NCI-H2081 treated with DMSO at 0.1 percent for 48 hours (cell line): ENCODE measurements at places on chromosomes 2 and 18.

- no peak for DNase-seq
Measured at GRCh38 chr2:55418512-55419232, 984 bp downstream of the CCDC88A start.

GRCh38 chr2:176753752-176754474 is 458.7 kb upstream of the HNRNPA3 start:
- no peak for DNase-seq

DNA sequence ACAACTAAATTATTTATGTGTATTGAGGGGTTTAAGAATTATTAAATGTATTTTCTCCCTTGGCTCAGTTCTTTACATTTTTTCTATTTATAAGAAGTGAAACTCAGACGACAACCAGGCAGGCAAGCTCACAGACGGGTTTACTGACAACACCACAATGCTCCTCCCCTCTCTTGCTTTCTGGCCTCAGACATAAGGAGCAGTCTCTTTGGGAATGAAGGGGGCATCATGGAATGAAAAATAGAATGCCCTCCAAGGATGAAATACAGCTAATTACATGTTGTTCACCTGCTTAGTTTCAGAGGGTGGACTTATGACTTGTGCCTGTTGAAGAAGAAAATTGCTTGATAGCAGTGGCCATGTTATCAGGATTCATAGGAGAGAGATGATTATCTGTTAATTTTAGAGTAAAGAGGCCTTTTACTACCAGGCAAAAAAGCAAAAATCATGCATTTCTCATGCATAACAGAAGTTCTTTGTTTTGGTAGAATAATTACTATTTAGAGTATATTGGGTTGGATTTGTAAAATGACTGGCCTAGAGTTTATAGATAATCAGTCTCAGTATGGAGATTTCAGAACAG is 172.1 kb upstream of the LRRTM1 start:
- no peak for DNase-seq

GRCh38 chr2:189291460-189291859 is 111.9 kb upstream of the COL5A2 start:
- DNase-seq: no peak

DNA sequence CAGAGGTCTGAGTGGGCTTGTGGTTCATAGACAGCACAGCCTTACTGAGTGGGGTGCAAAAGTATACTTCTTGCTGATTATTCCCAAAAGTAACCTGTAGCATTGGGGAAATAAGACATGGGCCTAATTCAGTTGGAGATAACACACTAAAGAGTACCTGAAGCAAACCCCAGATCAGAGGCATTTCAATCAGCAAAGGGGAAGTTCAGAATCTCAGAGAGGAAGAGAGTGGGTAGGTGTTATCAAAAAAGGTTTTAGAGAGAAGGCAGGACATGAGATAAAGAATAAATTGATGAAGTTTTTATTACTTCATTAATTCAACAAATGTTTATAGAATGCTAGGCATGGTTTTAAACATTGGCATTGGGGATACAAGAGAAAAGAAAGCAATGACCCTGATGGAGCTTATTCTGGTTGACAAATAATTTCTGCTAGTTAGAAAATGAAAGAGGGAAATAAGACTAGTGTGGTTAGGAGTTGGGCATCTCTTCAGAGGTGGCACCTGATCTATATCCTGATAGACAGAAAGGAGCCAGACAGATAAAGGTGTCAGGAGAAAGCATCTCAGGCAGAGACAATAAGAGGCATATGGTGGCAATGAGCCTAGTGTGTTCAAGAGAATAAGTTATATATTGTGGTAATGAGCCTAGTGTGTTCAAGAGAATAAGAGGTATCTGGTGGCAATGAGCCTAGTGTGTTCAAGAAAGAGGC is 153.8 kb upstream of the SETBP1 start:
- no peak for DNase-seq

GRCh38 chr2:229297247-229297646 is 26.2 kb upstream of the PID1 start:
- no peak for DNase-seq

GRCh38 chr2:189836644-189837043 is 52.4 kb downstream of the PMS1 start:
- DNase-seq: no peak

GRCh38 chr18:73980289-73980979 is 167.2 kb downstream of the FBXO15 start:
- no peak for DNase-seq

DNA sequence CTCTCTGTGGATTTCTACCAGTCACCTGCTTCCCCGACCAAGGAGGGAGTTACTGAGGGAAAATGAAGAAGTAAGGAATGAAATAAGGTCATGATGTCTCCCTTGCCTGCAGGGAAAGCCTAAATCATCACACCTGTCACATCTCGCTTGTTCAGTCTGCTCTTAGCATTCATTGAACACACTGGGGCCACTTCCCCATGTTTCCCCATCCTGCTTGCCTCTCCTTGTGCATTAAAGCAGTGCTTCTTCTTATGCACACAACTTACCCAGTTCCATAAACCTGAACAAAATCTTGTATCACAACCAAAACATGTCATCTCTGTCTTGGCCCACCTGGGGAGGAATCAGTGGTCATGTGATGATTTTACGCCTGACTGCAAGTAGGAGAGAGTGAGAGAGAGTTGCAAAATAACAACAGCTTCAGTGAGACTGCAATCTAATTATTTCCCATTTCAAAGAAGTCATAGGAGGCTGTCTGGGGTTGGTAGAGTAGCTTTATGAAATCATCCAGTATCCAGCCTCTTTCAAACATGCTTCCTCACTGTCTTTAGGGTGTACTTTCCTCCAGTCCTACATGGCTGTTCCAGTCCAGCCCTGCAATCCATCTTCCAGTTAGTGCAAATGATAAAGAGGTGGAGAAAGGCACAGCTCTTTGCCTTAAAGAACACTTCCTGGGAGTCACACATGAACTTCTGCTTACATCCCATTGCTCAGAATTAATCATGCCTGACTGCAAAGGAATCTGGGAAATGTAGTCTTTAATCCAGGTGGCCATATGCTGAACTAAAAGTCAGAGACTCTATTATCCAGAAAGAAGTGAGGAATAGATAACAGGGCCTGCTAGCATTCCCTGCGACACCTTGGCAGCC is 220.1 kb downstream of the HAUS1 start:
- no peak for DNase-seq

DNA sequence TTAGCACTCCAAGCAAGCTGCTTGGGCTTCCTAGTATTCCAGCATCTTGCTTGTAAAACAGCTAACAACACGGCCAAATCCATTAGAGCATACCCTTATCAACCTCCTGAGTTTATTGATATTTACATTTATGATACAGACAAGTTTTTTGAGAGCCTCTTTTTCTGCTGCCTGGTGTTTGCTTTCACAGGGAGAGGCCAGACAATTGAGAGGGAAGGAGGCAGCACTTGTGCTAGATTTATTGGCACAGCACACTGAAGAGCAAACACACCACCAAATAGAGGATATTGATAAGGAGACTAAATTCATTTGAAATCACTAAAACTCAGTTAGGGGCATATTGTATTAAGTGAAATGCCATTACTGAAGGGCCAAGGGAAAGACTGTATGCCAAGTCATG is 1142.3 kb upstream of the FANCL start:
- DNase-seq: peak; percentile 27

DNA sequence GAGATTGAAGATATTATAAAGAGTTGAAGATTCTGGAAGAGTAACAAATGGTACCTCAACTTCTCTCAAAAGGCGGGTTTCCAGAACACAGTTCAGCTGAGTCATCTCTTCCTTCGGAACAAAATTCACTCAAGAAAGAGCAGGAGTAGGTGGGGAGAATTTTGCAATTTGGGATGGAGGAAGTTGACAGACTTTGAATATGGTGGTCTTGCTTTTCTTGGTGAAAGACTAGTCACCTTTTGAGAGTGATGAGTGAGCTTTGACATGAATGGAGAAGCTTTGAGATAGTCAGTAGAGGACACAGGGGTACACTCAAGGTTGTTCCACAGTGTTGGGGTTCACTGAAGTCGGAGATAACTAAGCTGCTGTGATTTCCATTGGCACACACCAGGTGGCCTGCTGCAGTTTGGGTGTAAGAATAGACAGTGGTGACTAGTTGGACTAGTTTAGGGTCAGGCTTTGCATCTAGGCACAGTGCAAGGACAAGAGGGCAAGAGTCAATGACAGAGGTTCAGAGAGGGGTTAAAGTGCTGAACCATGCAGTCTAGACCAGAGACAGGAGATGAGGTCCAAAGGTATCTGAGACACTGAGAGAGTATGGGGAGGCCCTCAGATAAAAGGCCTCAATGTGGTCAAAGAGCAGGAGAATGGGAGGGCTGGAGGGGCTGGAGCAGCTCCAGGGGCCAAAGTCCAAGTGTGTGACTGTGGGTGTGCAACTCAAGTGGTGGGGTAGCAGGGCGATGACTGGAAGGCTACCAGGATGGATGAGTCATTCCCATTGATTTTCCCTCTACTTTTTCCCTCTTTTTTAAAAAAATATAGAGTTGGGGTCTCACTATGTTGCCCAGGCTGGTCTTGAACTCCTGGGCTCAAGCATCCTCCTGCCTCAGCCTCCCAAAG is 7.7 kb downstream of the CCL20 start:
- no peak for DNase-seq

DNA sequence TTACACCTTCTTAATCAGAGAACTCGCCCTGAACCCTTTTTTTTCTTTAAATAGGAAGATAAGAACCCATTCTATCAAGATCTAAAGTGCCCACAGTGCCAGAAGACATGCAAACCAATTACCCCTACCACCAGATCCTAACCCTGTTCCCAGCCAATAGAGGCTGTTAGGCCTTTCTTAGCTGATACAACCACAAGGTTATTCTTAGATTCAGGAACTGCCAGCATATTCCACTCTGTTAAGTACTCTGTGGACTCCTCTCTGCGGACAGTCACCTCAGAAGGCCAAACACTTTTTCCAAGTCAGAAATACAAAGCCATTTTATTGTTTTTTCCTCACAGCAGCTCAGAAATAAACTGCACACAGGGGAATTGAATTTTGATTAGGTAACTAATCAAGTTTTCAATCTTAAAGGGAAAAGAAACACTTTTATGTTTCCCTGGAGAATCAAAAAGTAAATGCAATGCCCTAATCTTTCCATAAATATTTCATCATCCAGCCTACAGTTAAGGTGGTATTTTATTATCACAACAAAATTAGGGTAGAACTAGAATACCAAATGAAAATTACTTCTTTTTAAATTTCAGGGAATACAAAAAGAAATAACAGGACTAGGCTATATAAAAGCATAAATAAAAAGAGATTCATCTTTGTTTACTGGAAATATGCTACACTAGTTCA is 111.4 kb downstream of the NBAS start:
- no peak for DNase-seq

- DNase-seq: no peak
Measured at GRCh38 chr2:240966906-240967680, 31.3 kb upstream of the SNED1 start.

- DNase-seq: no peak
Measured at GRCh38 chr18:23113576-23113975, 21.7 kb upstream of the CABLES1 start.

DNA sequence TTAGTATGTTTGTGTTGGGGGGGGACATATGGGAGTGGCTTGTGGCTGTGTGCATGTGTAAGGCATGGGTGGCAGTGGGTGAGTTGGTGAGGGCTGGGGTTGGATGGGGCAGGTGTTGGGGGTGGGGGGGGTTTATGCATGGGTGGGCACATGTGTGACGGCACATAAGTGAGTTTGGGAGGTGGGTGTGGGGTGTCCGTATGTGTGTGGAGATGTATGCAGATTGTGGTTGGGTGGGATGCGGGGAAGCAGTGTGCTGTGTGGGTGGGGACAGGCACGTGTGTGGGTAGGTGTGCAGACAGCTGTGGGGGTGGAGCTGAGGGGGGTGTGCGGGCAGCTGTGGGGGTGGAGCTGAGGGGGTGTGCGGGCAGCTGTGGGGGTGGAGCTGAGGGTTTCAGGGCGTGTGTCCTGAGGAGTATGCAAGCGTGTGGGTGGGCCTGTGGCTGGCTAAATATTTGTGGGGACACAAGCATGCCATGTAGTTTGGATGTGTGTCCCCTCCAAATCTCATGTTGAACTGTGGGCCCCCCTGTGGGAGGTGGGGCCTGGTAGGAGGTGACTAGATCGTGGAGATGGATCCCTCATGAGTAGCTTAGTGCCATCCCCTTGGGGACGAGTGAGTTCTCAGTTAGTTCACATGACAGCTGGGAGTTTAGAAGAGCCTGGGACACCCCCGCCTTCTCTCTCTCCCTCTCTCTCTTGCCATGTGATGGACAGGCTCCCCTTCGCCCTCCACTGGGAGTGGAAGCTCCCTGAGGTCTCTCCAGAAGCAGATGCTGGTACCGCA is 59.4 kb downstream of the ANKMY1 start:
- DNase-seq: no peak

DNA sequence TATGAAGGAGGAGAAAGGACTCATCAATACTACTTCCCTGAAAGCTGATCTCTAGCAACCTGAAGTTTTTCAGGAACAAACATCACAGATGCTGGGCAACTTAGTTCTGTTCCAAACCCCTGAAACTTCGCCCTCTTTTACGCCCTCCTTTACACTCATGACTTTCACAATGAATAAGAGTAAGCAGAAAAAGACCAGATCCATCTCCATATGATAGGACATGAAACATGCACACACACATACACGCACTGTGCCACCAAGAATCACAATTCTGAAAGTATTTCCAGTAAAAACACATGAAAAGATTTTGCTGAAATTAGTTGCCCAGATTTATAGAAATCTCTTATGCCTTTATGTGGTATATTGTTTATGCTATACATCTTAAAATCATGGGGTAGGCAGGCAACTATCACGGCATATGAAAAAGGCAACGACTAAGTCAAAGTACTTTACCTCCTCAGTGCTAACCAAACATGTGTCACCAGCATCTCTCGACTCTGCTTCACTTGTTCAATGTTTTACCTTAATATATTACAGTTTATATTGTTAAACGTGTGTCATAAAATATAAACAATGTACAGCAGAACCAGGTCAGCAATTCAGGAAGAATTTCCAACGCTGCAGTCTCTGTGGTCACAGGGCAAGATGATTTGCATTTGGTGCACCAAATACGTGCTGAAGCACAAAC is 47.8 kb downstream of the NHEJ1 start:
- DNase-seq: no peak

GRCh38 chr2:176234940-176235339 is 34.3 kb upstream of the MTX2 start:
- DNase-seq: no peak

DNA sequence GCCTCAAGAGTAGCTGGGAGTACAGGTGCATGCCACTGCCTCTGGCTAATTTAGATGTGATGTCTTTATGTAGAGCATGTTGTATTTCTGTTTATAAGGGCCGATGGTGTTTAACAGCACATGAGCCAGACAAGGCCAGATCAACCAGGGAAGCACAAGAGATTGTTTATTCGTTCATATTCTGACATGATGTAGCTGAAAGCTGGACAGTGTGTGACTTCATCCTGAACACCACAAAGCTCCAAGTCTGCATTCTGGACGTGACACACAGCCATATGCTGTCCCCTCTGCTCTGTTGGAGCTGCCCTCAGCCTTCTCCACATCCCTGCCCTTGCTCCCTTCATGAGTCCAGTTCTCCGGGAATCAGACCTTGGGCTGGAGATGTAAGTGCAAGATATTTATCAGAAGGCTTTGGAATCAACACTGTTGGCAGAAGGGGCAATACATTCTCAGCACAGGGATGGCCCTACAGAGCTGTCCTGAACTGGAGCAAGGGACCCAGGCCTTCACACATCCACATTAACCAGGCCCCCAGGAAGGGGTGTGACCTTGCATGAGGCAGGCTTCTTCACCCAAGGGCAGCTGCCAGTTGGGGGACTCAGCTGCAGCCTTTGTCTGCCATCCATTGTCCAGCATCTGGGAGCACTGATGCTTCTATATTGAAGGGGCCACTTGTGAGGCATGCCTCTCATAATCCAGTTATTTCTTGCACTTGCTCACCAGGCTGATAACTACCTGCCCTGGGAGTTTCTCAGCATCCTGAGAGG is 38.5 kb downstream of the EDAR start:
- no peak for DNase-seq

- no peak for DNase-seq
Measured at GRCh38 chr18:46431522-46432171, 225.4 kb downstream of the LOXHD1 start.
